HuH-7.5 (cell line): ENCODE measurements at places on chromosomes 13 and 19.

- no peak for DNase-seq
Observed at GRCh38 chr13:81602241-81602640, 1261.3 kb upstream of the SPRY2 start.

DNA sequence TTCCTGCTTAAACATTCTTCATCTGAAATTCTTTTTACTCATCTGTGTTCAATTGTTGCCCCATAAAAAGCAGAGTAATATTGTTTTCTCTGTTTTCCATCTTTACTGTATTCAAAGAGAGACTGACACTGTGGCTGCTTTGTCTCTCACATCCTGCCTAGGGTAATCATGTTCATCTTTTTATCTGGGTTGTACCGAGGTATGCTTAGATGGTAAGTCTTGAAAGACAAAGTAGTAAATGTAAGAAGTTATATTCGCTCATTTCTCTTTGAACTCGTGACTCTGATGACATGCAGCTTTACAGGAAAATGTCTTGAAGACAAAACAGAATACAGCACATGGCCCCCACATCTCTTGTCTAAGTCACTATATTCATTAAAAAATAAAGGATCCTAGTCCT is 20.0 kb upstream of the CYSLTR2 start:
- DNase-seq, result no peak

- DNase-seq, result no peak
Observed at GRCh38 chr13:102817907-102818306, 19.0 kb downstream of the BIVM start.

- DNase-seq, result no peak
Observed at GRCh38 chr19:22472180-22472637, 50.1 kb upstream of the ZNF98 start.

DNA sequence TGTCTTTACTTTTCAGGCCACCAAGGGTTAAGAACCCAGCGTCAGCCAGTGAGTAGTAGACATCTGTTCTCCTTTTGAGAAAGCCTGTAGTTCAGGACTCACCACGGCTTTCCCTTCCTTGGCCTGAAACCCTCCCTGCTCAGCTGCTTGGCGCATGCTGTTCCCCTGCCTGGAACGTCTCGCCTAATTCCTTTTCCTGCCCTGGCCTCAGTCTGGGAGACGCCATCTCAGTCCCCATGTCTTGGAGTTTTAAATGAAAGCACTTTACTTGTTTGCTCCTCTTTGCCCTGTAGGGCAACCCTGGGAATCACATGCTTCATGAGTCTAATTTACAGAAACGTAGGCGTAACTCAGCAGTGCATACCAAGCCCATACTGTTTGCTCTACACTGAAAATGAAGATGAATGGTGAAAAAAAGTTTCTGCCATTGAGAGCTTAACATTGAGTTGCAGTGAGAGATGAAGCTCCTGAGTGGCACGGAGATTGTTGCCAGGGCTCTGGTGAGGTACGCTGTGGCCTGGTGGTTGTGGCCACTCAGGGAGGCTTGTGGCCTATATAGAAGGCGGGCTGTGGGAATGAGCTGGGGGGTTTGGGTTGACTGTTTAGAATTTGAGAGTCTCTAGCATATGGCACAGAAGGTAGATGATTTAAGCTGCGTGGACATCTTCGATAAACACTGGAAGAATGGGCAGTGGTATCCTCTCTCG is 52.8 kb downstream of the GATAD2A start:
- DNase-seq, result no peak

DNA sequence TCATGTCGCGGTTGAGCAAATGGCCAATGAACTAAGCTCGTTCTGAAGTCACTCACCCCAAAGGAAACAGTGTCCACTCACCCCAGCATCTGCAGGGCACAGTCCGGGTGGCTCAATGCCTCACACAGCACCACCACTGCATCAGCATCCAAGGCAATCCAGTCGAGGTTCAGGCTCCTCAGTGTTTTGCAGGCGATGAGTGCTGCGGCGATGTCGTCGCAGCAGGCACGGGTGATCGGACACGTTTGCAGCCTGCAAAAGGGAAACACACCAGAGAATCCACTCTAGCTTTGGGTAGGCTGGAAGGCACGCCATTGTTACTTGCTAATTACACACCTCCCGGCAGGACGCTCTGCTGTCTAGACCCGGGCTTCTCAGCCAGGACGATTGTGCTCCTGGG is 26.5 kb downstream of the NLRP9 start:
- DNase-seq, result no peak

- no peak for DNase-seq
Observed at GRCh38 chr13:106083620-106084350, 451.7 kb downstream of the EFNB2 start.

GRCh38 chr19:13705928-13706447 is 58.3 kb upstream of the MRI1 start:
- DNase-seq, result no peak

DNA sequence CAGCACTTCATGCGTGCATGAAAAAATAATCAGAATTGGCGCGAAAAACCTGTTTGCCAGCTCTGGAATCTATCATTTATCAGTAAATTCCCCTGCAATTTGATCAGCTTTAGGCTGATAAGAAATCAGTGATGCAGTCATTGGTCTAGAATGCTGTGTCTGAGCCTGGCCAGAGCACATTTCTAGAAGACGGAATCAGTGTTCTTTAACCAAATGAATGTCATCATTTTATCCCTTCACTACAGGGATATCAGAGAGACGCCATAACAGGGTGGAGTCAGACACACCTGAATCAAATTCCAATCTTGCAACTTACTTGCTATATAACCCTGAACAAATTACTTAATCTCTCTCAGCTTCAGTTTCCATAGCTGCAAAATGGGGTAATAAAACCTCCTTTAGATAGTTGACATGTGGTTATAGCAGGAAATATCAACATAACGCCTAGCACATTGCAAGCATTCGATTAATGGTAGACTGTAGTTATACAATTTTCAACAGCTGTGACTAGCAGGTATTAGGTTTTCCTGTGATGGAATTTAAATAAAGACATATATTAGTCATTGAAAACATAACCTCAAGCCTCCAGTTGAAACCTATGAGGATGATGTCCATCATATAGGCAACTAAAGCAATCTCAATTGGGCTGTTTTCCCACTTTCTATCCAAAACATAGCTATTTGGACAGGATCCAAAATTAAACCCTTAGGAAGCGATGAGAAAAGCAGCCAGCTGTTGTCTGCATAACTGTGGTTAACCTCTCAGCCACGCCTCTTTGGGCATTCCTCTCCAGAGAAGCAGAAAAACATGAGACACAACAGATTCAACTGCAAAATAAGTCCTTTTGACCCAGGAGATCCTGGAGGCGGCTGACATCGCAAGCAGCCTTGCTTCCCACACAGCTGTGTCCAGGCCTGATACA is 51.6 kb upstream of the UBL3 start:
- no peak for DNase-seq

- DNase-seq, result peak; percentile 64
Observed at GRCh38 chr19:9796113-9796773, 22.6 kb downstream of the FBXL12 start.

GRCh38 chr19:12482509-12482886 is 2.1 kb downstream of the ZNF709 start:
- no peak for DNase-seq

DNA sequence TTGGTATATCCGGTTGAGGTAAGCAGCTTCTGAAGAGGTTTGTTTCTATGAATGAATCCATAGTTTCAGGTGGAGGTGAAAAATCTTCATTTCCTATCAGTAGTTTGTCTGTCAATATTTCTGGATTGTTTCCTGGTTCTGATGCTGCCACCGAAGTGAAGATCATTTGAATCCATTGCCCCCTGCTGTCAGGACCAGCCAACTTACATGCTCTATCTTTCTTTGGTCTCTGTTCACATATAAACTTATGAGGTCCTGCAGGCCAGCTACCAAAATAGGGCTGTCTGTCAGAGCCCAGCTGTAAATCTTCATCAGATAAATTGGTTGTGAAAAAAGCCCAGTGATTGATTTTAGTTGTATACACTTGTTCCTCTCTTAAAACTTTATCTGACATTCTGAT is 15.2 kb upstream of the N4BP2L1 start:
- no peak for DNase-seq

GRCh38 chr13:71213252-71213821 is 653.7 kb downstream of the DACH1 start:
- no peak for DNase-seq

DNA sequence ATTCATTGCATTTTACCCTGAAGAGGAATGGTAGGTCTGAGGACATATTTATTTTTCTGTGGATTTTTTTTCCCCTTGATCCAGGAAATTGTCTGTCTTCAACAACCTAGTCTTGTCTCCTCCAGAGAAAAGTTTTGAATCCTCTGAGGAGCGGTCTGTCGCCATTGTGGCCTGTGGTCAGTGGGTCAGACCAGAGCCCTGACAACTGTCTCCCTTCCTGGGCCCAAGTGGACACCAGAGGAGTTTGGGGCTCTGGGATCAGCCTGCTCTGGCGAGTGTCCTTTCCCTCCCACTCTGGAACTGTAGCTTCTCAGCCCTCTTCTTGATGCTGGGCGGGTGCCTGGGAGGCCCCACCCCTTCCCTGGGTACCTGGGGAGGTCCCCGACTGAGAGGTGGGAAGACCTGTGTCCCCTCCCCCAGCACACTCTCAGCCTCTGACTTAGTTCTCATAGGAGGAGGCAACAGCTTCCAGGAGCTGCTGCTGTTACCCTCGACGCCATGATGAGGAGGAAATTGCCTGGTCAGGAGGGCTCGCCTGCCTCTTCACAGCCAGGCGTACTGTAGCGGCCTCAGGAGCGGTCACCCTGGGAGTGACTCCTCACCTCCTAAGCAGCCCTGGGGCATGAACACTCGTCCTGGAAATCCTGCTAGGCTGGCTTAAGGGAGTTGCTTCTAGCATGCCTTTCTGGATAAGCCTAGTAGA is 110.3 kb downstream of the GGACT start:
- DNase-seq, result no peak

DNA sequence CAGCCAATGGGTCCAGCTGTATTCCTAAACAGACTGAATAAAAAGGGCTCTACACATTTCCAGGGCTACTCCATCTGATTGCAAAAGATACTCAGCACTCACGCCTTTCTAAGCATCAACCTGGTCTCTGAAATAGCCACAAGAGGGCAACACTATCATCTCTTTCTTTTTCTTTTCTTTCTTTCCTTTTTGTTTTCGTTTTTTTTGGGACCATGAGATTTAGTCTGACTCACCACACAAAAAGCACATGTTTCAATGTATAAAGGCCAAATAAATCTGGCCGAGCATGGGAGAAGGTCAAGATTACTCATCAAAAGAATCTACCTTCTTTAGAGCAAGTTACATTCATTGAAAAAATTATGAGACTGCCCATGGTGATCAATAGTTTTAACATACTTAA is 805.6 kb upstream of the ARGLU1 start:
- DNase-seq, result no peak

- no peak for DNase-seq
Observed at GRCh38 chr13:27782151-27782550, 10.1 kb upstream of the GSX1 start.

GRCh38 chr13:79767126-79767525 is 286.2 kb downstream of the NDFIP2 start:
- no peak for DNase-seq

- DNase-seq, result peak; percentile 80
Observed at GRCh38 chr19:861756-862580, 2.5 kb downstream of the CFD start.

GRCh38 chr13:110802260-110802659 is 88.8 kb downstream of the ING1 start:
- no peak for DNase-seq

DNA sequence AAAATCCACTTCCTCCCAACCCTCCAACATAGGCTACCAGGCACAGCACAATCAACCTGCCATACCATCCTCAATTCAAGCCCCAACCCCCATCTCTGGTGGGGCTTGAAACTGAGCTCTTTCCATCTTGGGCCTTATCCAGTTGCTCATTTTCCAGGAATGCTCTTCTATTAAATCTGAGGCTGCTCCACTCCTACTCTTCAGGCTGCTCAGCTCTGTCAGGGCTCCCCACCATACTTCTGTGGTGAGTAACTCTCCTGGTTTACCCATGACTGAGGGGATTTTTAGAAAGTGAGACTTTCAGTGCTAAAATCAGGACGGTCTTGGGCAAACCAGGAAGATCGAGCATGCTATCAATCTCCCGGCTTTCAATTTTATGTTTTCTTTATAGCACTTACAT is 512.8 kb downstream of the LMO7 start:
- no peak for DNase-seq

DNA sequence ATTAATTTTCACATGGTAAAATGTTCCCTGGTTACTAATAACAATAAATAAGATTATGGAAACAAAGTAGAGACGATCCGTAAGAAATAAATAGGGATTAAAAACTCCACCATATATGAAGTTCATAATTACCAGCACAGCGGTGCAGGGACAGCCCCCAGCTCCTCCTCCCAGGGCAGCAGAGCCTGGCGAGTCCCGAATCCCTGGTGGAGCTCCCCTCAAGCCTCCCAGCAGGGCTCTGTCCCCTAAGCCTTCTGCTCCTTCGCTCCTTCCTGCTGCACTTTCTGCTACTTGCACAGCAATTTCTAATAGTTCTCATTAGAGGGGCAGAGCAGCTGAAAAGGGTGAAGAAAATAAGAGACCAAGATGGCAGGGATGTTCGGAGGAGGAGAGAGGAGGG is 43.6 kb downstream of the RASA3 start:
- DNase-seq, result no peak

DNA sequence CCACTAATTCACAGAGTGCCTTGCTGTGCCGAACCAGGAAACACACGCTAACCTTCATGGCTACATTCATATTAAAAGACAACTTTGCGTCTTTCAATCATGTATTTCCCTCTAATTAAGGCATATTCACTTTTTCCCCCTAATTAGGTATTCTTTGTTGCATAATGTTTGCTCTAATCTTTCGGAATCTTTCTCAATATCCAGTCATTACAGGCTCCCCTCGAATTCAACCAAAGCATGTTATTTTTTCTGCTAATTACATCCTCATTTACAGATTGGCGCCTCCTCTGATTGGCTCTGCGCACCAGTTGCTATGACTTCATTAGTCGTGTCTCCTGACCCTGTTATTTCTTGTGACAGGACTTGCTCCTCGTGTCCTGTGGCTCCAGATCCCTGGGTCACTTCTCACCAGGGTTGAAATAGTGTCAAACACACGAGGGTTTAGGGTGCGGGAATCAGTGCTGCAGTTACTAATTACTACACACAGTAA is 226.7 kb upstream of the TSHZ3 start:
- no peak for DNase-seq

DNA sequence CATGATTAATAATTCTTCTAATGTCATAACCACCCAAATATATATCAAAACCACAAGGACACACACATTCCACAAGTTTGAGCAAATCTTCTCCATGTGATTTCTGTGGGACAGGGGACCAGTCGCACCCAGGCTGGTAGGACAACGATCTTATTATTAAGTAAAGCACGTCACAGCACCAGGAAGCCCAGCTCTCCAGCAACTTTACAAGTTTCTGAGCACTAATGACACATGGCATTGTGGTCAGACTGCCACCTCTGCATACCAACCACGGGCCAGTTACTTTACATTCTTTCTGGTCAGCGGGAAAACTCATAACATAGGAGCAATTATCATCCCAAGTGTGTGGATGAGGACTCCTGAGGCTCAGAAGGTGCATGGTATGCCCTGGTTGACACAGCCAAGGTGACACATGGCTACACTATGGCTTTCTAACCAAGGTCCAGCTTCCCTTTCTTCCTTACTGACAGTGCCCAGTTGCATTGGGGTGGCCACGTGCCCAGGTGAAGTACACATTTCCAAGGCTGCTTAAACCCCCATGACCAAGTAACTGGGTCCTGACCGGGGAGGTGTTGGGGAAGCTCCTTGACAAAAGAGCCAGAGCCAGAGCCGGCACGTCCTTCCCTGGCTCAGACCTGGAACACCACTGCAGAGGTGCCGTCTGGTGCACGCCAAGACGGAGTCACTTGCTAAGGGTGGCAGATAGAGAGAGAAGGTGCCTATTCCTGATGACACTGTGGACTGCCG is 27.4 kb downstream of the LATS2 start:
- no peak for DNase-seq

- DNase-seq, result no peak
Observed at GRCh38 chr13:86185107-86185506, 385.9 kb upstream of the SLITRK6 start.
